CD4-positive, alpha-beta T cell treated with Interleukin-10 for 1 hour (primary cell): ENCODE measurements at places on chromosomes 4 and X.
A peak's percentile ranks its signal among the peaks of the same experiment; 100 is the strongest.

DNA sequence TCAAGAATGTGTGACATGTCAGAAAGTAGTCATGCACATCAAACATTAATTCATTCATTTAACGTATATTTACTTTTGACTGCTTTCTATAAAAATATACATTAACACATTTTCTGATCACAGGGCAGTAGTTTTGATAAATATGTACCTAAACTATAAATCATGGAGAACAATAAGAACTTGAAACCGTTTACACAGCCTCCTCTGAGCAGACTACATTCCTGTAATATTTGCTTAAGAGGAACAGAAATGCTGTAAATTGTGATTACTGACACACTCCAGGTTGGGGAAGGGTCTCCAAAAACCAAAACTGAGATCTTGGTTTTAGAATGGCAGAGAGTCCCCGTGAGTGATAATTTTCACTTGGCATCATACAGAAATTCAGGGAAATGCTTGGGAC, 120.7 kb upstream of the PPARGC1A start:
- no peak for DNase-seq

DNA sequence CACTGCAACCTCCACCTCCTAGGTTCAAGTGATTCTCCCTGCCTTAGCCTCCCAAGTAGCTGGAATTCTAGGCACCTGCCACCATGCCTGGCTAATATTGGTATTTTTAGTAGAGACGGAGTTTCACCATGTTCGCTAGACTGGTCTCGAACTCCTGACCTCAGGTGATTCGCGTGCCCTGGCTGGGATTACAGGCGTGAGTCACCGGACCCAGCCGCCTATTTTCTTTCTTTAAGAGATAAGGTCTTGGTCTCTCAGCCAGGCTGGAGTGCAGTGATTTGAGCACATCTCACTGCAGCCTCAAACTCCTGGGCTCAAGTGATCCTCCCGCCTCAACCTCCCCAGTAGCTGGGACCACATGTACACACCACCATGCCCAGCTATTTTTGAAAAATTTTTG, 166.5 kb downstream of the DHRSX start:
- no peak for DNase-seq

GRCh38 chrX:10620121-10620699, at the start of gene MID1:
Gene MID1, minus strand, starts transcription at chrX:10620585. Its CDS starts 53,038 bp downstream, at chrX:10567547.
- DNase-seq, result no peak

GRCh38 chr4:183142571-183143550, 43.8 kb downstream of the WWC2 start:
- no peak for DNase-seq

GRCh38 chrX:54248309-54248708, 65.3 kb upstream of the FAM120C start:
- peak; percentile 14 for DNase-seq

GRCh38 chr4:57866468-57867171, 756.4 kb upstream of the IGFBP7 start:
- DNase-seq, result no peak

- no peak for DNase-seq
These were observed 68.4 kb downstream of the SLC10A7 start for GRCh38 chr4:146453181-146453807.

GRCh38 chrX:136658151-136658550, 10.2 kb downstream of the CD40LG start:
- peak; percentile 39 for DNase-seq

DNA sequence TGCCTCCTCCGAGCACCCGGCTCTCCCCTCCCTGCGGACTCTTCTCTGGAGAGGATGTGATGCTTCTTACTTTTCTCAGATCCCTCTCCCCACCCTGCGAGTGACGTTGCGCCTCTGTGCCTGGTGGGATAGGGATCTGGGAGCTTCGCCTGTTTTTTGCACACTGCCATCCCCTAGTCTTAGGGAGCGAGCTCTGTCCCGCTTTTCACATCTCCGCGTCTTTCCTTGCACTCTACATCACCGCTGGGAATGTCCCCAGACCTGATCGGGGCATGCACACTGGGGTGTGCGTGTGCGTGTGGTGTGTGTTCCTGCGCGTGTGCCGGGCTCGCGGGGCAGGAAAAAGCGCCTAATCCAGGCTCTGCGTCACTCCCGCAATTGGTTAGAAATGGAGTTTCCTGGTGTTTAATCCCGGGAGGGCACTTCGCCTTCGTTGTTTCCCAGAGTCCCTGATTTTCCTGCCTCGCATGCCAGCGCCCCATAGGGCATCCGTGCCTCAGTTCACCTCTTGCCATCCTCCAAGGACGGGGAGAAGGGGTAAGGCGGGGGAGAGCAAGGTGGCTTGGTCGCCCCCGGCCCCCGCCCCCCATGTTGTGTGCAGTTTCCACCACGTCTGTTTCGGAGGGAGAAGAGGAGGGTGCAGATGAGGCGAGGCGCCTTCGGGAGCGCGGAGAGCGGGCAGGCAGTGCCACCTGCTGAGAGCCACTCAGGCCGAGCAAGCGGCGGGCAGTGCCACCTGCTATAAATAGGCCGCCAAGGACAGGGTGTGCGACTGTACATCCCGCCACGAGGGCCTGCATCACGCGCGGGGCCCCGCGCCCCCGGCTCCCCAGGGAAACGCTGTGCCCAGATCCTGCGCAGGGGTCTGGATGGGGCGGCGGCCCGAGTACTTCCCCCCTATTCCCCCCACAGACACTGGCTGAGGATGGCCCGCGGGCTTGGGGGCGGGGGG, 759 bp upstream of the TBC1D1 start:
- peak; percentile 43 for DNase-seq

DNA sequence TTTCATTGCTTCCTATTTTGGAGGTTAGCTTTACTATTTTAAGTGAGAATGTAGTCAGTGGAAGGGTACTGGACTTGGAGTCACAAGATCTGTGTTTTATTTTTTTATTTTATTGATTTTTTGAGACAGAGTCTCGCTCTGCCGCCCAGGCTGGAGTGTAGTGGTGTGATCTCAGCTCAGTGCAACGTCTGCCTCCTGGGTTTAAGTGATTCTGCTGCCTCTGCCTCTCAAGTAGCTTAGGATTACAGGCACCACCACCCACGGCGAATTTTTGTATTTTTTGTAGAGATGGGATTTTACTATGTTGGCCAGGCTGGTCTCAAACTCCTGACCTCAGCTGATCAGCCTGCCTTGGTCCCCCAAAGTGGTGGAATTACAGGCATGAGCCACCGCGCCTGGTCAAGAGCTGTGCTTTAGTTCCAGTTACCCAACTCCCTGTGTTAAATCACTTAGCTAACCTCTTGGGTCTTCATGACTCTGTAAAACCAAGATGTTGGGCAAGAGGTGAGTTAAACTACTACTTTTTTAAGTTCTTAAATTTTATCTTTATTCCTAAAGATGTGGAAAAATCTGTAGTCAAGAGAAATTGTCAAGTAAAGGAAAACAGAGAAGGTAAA, 11.2 kb downstream of the USP9X start:
- no peak for DNase-seq

DNA sequence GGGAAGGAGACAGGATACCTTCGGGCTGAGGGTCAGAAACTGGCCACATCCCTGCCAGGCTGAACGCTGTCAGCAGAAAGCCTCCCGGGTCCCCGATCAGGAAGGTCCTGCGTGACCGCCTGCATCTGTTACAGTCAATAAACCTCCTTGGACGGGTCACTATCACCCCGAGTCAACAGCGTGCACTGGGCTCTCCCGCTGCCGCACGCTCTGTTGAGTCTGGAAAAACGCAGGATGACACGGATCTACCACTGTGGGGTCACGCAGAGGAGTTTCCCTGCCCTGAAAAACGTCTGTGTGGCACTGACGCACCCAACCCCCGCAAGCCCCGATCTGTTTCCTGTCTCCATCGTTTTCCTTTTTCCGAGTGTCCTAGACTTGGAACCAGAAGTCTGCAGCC, 12.1 kb downstream of the PPP2R3B start:
- no peak for DNase-seq

DNA sequence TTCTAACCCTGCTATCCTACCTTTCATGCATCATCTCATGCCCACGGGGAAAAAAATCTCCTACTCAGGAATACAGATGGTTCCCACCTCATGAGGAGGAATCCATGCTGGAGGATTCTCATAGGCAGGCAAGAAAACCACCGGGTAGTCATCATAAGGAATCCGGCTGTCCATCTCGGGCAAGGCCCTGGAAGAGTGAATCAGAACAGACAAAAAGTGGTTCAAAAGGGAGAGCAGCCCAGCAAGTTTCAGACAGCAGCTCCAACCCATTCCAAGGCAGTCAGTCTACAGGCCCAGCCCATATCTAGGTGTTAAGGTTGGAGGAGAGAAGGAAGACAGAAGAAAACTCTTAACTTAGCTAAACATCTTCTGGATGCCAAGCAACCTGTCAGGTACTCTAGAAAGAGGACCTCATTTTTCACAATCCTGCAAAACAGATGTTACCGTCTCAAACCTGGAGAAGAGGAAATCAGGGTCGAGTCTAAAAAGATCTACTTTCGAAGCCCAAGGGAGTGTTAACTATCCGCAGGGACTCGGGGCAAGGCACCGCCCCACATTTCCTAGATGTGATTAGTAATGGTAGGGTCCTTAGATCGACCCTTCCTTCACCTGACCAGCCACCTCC, 447 bp downstream of the PDZD11 start:
- no peak for DNase-seq

- no peak for DNase-seq
These were observed 23.0 kb downstream of the HMX1 start for GRCh38 chr4:8848507-8849265.

DNA sequence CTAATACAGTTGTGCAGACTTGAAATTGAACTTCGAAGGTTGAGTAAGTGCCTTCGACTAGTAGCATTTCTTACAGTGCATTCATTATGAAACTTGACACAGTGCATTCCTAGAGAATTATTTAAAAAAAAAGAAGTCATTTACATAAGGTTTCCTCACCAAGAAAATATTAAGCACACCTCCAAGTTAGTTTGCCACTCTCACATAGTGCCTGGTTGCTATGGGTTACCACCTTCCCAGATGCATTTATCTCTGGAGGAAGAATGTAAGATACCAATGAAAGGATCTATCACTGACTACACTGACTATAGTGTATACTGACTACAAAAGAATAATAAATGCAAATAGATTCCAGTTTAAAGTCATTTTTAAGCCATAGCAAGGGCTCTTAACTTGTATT, 311.9 kb upstream of the RASGEF1B start:
- no peak for DNase-seq

DNA sequence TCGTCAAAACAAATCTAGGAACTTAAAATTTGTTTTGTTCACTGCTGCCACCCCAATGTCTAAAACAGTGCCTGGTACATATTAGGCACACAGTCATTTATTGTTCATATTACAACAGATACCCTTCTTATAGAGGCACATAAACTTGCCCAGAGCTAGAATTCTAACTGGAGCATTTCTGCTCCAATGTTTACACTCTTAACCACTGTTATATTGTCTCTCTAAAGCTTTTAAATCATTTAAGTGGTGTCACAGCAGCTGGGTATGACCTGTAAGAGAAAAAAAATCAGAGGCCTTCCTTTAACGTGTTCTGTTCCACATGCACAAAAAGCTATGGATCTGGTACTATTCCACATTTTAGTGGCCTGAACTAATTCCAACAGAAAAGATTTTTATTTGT, 3.0 kb downstream of the UBE2D3 start:
- no peak for DNase-seq

GRCh38 chr4:185467101-185467500, 4.4 kb downstream of the CCDC110 start:
- DNase-seq, result no peak

DNA sequence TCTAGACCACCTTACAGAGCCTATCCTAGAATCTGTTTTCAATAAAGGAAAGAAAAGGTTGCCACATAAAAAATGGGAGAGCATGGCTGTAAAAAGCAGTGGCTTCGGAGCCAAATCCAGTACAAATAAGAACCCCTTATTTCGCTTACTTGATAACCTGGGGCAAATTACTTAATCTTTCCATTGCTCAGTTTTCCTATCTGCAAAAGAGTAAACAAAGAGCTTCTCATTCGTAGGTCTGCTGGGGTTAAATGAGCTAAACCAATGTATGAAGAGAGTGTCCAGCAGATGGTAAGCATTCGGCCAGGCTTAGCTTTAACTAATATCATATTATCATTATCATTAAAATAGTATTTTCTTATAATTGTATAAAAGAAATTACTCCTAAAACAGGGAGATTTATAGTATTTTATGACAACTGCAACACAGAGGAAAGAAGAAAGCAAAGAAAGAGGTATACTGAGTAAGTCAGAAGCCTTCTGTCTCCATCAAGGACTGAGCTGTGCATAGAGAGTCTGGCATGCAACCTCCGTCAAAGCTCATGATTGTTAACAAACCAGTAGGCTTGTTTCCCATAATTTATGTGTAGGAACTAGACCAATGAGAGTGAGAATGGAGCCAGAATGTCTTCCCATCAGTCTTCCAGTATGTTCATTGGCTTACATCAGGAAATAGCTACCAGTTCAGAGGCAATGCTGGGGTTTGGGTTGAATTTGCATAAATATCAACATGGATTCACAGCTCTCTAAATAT, 364.9 kb downstream of the UNC5C start:
- no peak for DNase-seq

- no peak for DNase-seq
These were observed 104.0 kb downstream of the NEUROG2 start for GRCh38 chr4:112411781-112412550.

- no peak for DNase-seq
These were observed 67.9 kb upstream of the PCDH19 start for GRCh38 chrX:100477958-100478357.
